Activated CD8-positive, alpha-beta memory T cell treated with anti-CD3 and anti-CD28 coated beads, Interleukin-2, amount 50 U/mL, for 4 hours (primary cell): ENCODE measurements at places on chromosomes 16 and 17.

DNA sequence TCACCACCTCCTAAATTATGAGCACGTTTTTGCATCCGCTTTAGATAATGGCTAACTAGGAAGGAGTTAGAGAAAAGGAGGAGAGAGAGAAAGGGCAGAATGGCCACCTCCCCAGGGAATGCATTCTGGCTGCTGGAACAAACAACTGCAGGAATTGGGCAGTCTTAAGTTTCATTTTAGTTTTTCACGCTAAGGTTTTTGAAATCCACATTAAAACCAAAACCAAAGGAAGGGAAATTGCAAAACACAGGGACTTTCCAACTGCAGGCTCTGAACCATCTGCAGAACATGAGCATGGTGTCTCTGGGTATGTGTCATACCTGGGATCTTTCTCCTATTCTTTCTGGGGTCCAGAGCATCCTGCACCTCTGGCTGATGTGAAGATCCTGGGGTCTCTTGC lies 12.1 kb upstream of the CCL8 start:
- no peak for DNase-seq

DNA sequence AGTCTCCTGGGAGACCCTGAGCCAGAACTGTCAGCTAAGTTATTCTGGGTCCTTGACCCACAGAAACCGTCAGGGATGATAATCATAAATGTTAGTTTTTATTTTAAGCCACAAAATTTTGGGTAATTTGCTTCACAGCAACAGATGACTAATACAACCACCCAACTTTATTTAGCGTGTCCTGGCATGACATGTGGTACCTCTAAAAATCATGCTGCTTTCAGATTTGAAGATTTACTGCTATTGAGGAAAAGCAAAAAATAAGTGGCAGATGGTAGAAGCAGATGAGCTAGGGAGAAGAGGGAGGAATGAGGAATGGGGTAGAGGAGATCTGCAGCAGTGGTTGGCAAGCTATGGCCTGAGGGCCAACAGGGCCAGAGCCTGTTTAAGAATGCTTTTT lies 90.4 kb downstream of the TMEM100 start:
- no peak for DNase-seq

DNA sequence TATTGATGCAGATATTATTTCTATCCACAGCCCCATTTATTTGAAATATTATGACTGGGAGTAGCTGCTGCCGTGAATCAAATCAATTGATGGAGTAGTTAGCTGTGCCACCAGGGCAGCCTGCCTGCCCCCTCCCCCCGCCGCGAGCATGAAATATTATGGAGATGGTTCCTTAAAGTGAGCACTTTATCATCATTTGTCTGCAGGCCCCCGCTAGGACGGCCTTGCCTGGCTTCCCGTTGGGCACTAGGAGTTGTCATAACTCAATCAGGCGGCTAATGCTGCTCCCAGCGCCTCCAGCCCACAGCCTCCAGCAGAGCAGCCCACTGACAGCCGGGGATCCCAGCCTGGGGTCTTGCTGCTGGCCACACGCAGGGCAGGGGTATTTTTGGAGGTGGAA lies 173.9 kb downstream of the SALL1 start:
- DNase-seq: no peak

- no peak for DNase-seq
These were observed 10.2 kb downstream of the BAHCC1 start for GRCh38 chr17:81405411-81405872.

DNA sequence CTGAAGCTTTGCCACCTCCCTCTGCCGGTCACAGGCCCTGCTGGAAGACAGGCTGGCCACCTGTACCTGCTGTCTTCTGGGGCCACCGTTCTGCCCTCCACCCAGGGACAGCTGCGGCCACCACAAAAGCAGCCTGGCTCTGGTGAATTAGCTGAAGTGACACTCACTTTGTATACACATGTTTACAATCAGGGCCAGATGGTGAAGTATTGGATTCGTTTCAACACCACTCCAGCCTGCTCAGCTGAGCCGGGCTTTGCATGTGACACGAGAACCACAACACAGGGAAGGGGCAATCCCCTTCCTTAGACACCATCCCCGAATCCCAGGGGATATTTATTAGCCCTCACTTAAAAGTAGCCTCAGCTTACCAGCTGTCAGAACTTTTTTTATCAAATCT lies 191.5 kb upstream of the RPL38 start:
- no peak for DNase-seq

DNA sequence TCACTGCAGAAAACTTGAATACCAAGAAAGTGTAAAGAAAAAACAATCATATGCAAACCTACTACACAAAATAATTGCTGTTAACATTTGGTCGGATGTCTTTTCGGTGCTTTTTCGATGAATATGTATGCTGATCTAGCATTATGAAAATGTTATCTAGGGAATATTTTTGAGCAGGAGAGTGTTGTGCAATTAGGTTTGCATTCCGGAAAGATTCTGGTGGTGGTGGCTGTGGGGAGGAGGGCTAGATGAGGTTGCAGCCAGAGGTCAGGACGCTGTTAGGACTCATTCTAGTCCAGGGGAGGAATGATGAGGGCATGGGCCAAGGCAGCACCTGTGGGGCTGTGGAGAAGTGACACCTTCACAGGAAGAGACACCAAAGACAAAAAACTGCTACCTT lies 258.0 kb upstream of the ASIC2 start:
- no peak for DNase-seq

DNA sequence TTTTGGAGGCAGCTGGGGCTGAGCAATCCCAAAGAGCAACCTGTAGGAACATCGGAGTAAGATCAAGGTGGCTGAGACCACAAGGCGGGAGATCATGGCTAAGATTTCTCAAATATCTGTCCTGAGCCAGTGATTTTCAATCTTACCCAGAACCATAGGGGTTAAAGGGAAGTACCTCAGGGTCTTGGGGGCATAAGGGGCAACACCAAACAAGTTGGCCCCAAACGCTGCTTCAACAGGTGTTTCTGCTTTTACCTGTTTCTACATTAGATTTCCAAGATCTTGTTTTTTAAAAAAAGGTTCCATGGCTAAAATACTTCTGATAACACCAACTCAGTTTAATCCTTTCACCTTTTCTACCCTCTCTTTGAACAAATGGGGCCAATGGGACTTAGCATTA lies 2.6 kb upstream of the UNC119 start:
- DNase-seq: no peak

DNA sequence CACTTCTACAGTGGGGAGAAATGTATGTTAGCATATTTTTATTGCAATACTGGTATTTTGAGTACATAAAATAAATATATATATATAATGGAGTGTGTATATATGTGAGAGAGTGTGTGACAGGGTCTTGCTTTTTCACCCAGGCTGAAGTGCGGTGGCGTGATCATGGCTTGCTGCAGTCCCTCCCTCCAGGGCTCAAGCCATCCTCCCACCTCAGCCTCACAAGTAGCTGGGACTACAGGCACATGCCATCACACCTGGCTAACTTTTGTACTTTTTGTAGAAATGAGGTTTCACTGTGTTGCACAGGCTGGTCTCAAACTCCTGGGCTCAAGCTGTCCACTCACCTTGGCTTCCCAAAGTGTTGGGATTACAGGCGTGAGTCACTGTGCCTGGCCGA lies 4.1 kb downstream of the CYLD start:
- DNase-seq: no peak

DNA sequence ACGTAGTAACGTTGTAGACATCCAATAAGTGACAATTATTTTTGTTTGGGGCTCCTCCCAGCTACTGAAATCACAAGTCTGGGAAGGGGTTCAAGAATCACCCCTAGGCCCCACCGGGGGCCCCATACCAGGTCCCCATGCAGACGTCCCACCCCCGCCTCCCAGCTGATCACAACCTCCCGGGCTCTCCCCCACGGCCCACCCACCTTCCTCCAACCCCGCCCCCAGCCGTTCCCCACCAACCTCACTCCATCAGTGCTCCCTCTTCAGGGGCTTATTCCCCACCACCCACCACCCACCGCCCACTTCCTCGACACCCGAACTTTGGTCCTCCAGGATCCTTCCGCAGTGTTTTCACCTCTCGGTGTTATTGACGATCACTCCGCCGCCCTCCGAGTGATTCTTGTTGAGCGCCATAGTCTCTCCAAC lies 240 bp downstream of the WBP2 start:
- DNase-seq: no peak

DNA sequence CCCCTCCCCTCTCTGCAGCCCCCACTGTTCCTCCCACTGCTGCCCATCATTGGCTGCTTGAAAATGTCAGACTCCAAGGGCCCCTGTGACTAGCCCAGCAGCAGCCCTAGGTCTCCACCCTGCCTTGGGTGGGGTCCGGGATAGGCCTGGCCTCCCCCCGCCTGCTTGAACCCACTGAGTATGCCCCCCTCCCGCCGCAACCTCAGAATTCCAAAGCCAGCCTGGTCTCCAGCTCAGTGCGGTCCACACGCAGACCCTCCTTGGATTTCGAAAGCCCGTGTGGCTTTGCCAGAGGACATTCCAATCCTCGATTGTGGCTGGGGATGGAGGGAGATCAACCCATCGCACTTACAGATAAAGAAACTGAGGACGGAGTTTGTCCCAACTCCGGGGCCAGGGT lies 6.4 kb downstream of the DPEP1 start:
- no peak for DNase-seq

GRCh38 chr16:9484881-9485280 lies 393.4 kb downstream of the HAPSTR1 start:
- no peak for DNase-seq

- no peak for DNase-seq
These were observed 251.7 kb upstream of the IRX3 start for GRCh38 chr16:54538276-54538675.

- peak; percentile 15 for DNase-seq
These were observed 31.3 kb upstream of the TEKT1 start for GRCh38 chr17:6862825-6863224.

DNA sequence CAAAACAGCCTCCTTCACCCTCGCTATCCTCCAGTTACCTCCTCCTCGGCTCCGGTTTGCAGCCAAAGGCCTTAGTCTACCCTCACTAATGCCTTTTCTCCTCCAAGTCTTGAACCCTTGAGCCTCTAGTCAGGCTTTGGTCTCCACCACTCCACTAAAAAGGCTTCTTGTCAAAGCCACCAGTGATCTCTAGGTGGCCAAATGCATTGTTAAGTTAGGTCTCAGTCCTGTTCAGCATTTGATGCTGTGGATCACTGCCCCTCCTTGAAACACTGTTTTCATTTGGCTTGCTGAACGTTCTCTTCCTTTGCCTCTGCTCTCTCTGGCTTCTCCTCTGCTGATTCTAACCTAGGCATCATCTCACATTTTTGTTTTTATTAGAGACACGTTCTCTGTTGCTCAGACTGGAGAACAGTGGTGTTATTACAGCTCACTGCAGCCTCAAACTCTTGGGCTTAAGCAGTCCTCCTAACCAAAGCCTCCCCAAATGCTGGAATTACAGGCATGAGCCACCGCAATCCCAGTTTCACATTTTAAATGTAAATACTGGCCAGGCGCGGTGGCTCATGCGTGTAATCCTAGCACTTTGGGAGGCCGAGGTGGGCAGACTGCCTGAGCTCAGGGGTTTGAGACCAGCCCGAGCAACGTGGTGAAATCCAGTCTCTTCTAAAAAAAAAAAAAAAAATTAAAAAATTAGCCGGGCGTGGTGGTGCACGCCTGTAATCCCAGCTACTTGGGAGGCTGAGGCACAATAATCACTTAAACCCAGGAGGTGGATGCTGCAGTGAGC lies 1.1 kb downstream of the SGF29 start:
- DNase-seq: no peak

GRCh38 chr17:61468263-61468907 lies 16.2 kb downstream of the TBX4 start:
- no peak for DNase-seq

- DNase-seq: no peak
These were observed 9.0 kb downstream of the GPR179 start for GRCh38 chr17:38334480-38335364.

DNA sequence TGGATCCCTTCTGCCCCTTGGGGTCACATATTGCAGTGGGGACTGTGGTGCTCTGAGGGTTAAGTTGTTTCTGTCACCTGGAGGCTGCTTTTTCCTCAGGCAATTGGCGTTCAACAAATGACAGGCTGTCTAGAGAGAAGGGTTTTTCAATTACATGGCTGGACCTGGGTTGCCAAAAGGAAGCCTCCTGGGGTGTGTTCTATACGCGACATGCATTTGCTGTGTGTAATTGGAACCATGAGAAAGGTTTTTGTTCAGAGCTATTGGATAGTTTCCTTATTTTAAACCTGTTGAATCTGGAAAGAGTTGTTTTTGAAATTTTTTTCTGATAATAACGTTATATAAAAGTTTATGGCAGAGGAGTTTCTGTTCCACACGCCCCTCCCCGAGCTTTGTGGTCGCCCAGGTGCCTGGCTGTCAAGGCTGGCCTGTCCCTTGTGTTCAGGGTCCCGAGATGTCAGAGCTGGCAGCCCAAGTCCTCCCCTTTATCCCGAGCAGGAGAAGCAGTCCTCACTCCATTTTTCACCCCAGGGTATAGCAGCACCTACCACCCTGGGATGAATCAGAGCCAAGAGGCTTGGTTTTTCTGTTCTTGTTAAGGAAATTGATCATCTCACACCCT lies 26.1 kb upstream of the ZNF750 start:
- DNase-seq: no peak

DNA sequence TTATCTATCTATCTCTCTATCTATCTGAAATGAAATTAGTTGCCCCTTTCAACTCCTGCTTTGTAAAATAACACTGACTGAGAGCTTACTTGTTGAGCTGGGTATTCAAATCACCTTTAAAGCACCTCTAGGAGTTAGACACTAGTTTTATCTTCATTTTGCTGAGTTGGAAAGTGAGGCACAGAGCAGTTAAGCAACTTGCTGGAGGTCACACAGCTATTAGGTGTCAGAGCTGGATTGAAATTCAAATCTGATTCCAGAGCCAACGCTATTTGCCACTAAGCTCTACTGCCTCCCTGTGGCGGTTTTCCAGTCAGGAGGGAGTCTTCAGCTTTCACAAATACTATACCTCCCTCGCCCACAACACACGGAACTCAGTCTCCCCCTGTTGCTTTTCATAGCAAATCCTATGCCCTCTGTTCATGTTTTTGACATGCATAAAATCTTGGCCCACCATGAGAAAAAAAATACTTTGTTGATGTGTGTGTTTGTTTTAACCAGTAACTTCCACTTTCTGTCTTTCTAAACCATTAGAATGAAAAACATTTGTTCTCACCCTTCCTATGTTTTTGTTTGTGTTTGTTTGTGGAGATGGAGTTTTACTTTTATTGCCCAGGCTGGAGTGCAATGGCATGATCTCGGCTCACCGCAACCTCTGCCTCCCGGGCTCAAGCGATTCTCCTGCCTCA lies 74.8 kb upstream of the SMURF2 start:
- peak; percentile 50 for DNase-seq

- DNase-seq: no peak
These were observed 9.1 kb downstream of the IGFBP4 start for GRCh38 chr17:40452216-40452787.

- no peak for DNase-seq
These were observed 7.2 kb downstream of the TMEM94 start for GRCh38 chr17:75463603-75464002.

GRCh38 chr17:48642059-48642842 lies 16.1 kb upstream of the HOXB9 start:
- no peak for DNase-seq

- no peak for DNase-seq
These were observed 85.8 kb upstream of the SEC14L1 start for GRCh38 chr17:77054936-77055335.

DNA sequence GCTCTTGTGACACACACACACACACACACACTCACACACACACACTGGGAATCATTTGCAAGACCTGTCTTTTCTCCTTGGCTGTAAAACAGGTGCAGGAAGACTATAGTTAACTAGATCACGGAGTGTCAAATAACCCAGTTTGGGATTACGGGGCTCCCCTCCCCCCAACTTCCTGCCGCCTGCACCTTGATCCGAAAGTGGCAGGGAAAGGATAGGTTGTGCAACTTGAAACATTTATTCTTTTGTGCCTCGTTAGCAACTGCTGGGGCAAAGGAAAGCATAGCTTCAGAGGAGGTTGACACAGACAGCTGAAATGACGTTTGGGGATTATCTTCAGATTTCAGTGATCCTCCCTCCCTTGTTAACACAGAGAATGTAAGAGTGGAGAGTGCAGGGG lies 149.5 kb downstream of the NTN1 start:
- no peak for DNase-seq
